Peyer's patch (tissue), 4 donors: ENCODE measurements at places on chromosomes 2 and 18. TPM values are rescaled to one million over a fixed set of nuclear protein-coding genes. Genes with fewer than 3 reads are reported as not detected.

NTSR2 gene
- not detected for total RNA-seq

TRIM43 gene
- total RNA-seq = not detected

G6PC2 gene
- not detected for total RNA-seq

TRPM8 gene
- not detected for total RNA-seq

BUB1 gene
- total RNA-seq = 5.8 TPM

HOXD1 gene
- total RNA-seq = 2.5 TPM

ATOH8 gene
- 5.3 TPM for total RNA-seq

ZNF804A gene
- 0.95 TPM for total RNA-seq

DNAH6 gene
- 4.2 TPM for total RNA-seq

MEIS1 gene
- 7.2 TPM for total RNA-seq

ABCG8 gene
- total RNA-seq = 15.2 TPM

REG3G gene
- not detected for total RNA-seq

MPP4 gene
- total RNA-seq = not detected

CIDEA gene
- total RNA-seq = not detected

ATP6V1B1 gene
- 5.8 TPM for total RNA-seq

LOXL3 gene
- total RNA-seq = 8.0 TPM

ZNF142 gene
- total RNA-seq = 21.4 TPM

TMEM131 gene
- total RNA-seq = 64.6 TPM

PCARE gene
- not detected for total RNA-seq

KCNJ13 gene
- 390 TPM for total RNA-seq

ZNF521 gene
- 4.2 TPM for total RNA-seq

XIRP2 gene
- not detected for total RNA-seq

LYG2 gene
- not detected for total RNA-seq

GPAT2 gene
- total RNA-seq = 1.7 TPM

SP110 gene
- 21.6 TPM for total RNA-seq

LRRC30 gene
- total RNA-seq = not detected

TMEM198 gene
- total RNA-seq = 10.2 TPM

NFATC1 gene
- 2.1 TPM for total RNA-seq
